ENCODE measurements at places on chromosomes 16 and 17. TPM values are rescaled to one million over a fixed set of nuclear protein-coding genes. Genes with fewer than 3 reads are reported as not detected.

RNF157 gene
- total RNA-seq: 33.8 TPM

KRTAP4-3 gene
- not detected for total RNA-seq

EVI2B gene
- 0.36 TPM for total RNA-seq

TAC4 gene
- total RNA-seq: not detected

TMEM220 gene
- total RNA-seq: 1.5 TPM

LGALS9B gene
- total RNA-seq: not detected

CDR2L gene
- 7.1 TPM for total RNA-seq

KRTAP4-4 gene
- not detected for total RNA-seq

SLC6A4 gene
- 9.4 TPM for total RNA-seq

ATXN2L gene
- total RNA-seq: 47.1 TPM

TVP23A gene
- total RNA-seq: 12.2 TPM

RECQL5 gene
- 14.1 TPM for total RNA-seq

C17orf50 gene
- total RNA-seq: not detected

ORMDL3 gene
- total RNA-seq: 43.9 TPM

DNAH17 gene
- under 0.01 TPM for total RNA-seq

CACNG3 gene
- 2.6 TPM for total RNA-seq

ROGDI gene
- total RNA-seq: 37.2 TPM

STH gene
- total RNA-seq: 4.1 TPM

OTOP3 gene
- not detected for total RNA-seq

CNGB1 gene
- 3.0 TPM for total RNA-seq

CSH2 gene
- total RNA-seq: 1.8 TPM

FBXL19 gene
- total RNA-seq: 32.3 TPM

MYH2 gene
- 0.91 TPM for total RNA-seq

MMP2 gene
- 25.4 TPM for total RNA-seq

SALL1 gene
- 5.0 TPM for total RNA-seq

DNAH9 gene
- total RNA-seq: 5.4 TPM

KRT15 gene
- not detected for total RNA-seq

CAVIN1 gene
- total RNA-seq: 6.5 TPM

TMEM92 gene
- total RNA-seq: not detected

ICAM2 gene
- total RNA-seq: 6.3 TPM

CNTNAP4 gene
- total RNA-seq: 104 TPM

TNFSF13 gene
- 1.1 TPM for total RNA-seq

APOBR gene
- 0.09 TPM for total RNA-seq

RAD51D gene
- total RNA-seq: 5.0 TPM

HSF5 gene
- total RNA-seq: 0.54 TPM

GPR142 gene
- total RNA-seq: not detected

MT1F gene
- 3.4 TPM for total RNA-seq

KRT14 gene
- not detected for total RNA-seq

ALOX12B gene
- total RNA-seq: not detected

SRSF2 gene
- total RNA-seq: 114 TPM
